ENCODE measurements at places on chromosomes 1 and 21.
A peak's percentile ranks its signal among the peaks of the same experiment; 100 is the strongest.

GRCh38 chr1:175871647-175872046 lies 128.3 kb upstream of the TNR start:
- no peak for DNase-seq

DNA sequence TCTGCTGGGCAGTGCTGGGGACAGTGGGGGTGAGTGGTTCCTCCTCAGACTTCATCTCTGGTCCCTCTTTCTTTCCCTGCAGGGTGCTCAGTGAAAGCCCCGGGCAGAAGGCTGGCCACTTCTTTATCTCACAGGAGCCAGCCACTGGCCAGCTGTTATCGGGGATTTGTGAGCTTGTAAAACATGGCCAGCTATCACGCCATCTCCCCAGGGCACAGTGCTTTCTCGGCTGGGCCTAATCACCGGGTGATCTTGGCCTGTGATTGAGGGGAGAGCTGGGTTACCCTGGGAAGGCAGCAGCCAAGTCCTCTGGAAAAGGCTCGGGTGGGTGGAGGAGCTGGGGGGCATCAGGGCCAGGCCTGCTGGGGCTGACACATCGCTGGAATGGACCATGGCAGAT lies 83.0 kb downstream of the IGSF21 start:
- no peak for DNase-seq

DNA sequence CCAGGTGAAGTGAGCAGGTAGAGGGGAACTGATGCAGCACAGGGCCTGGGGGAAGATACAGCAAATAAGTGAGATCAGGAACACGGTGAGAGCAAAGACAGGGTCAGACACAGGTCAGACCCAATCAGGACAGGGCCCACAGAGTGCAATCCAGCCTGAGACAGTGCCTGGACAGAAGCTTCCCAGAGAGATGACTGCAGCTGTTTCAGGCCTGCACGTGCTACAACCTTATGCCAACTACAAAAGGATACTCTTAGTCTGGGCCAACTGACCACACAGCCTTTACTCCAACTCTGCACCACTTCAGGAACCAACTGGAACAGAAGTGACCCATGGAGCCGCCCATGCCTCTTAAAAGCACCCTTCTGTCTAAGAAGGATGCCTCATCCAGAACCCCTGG lies 228.0 kb downstream of the TOMM20 start:
- no peak for DNase-seq

GRCh38 chr1:44855742-44856141 lies 12.7 kb upstream of the PTCH2 start:
- no peak for DNase-seq

- DNase-seq: no peak
These were observed 86.5 kb downstream of the VPS13D start for GRCh38 chr1:12316331-12316730.

GRCh38 chr1:84166797-84167196 lies 22.7 kb downstream of the PRKACB start:
- DNase-seq: no peak

DNA sequence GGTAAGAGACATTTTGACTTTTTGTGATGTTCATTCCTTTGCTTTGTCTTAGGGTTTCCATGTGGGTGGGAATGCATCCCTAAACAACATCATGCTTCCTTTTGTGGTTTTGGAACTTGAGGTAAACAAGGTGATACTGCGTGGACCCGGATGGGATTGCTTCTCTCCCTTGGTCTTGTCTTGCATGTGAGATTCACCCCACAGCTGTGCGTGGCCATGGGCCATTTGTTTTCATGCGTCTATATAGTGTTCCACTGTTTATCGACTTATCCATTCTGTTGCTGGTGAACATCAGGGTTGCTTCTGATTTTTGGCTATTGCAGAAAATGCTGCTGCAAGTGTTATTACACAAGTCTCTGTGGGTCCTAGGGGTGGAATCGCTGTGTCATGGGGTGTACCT lies 21.1 kb downstream of the CRYAA start:
- no peak for DNase-seq

- DNase-seq: no peak
These were observed 15.7 kb downstream of the PATJ start for GRCh38 chr1:61757950-61758349.

DNA sequence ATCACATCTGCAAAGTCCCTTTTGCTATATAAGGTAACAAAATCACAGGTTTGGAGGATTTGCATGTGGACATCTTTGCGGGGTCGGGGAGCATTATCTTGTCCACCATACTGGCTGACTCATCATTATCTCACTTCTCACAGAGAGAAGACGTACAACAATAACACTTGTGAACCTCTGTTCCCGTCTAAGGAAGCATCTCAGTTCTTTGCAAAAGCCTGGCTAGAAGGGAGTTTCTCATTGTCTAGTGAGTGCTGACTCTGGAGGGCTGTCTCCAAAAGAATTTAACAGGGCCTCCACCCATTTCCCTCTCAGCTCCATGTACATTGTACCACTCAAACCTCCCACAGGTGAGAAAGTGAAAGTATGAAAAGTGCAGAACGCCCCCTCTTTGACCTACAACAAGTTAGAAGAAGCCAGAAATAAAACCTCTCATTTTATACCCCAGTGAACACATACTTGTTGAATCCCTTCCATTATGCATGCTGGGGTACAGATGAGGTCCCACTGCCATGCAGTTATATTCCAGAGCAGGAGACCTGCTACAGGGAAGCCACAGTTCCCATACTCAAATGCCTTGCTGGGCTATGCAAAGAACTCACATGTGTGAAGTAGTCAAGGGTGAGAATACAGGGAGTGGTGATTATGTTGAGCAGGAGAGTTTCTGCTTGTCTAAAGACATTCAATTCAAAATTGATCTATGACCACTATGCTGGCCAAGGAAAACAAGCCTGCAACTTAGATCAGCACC lies 121.7 kb upstream of the PRDX6 start:
- no peak for DNase-seq

- DNase-seq: no peak
These were observed 24.7 kb downstream of the LYST start for GRCh38 chr1:235841938-235842545.

DNA sequence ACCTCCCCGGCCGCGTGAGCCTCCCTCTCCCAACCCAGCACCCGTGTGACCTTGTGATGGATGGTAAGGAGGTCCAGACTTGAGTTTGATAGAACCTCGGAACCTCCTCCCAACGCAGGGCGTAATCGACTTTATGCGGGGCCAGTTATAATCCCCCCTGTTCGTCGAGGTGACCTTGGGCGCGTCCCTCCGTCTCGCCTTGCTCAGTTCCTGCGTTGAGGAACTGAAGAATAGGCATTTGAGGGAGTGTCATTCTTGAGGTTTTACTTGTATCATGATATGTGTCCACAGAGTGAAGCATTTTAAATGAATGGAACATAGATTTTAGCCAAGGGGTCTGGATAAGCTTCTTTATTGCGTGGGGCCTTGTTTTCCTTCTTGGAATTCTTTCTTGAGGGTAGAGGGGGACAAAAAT lies 433 bp downstream of the TIMM17A start:
- DNase-seq: no peak

GRCh38 chr1:111751906-111752575 lies 3.7 kb upstream of the DDX20 start:
- no peak for DNase-seq

DNA sequence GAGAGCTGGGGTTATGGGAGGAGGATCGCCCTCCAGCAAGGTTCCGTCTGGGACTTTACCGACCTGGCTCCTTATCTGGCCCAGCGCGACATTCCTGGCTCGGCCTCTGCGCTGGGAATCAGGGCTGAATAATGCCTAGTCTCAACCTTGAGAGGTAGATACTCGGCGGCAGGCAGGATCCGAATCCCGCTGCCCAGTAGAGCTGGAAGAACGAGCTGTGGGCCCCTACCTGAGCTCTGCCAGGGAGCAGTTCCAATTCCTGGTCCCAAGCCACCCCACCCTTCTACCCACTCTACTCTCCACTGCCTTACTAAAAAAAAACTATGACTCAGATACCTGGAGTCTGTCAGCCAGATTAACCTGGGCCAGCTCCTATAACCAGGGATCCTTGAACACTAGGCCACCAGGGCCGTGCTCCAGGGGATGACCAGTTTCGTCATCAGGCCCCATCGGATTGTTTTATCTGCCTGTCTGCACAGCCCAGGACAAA lies 53.6 kb downstream of the RHBG start:
- no peak for DNase-seq

DNA sequence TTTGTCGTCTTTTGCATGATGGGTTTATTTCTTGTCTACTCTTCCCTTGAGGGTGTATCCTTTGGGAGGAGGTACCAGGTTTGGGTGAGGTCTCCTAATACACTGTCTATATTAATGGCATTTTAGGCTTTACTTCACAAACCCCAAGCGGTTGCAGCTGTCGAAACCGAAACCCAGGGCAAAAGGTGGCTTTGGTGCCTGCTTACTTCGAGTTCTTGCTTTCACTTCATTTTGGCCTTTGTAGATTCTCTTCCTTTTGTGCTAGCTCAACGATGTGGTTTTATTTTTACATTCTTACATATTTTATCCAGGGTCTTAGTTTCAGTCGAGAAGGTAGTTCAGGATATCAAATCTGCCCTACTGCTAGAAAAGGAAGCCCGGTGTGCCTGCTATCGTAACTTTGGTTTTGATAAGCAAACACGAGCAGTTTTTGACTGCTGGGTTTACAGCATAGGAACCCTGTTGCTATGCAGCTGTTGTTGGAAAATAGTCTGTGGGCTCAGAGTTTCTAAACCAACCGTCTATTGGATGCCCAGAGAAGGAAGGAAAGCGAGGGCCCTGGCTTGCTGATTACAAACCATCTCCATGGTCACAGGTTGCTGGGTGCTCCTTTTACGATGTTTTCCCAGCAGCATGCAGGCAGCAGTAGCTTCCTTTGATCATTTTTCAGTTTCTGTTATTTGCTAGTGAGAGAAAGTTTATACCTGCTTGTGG lies 9.8 kb upstream of the TSPAN2 start:
- peak; percentile 31 for DNase-seq

- no peak for DNase-seq
These were observed 124.6 kb downstream of the KIF26B start for GRCh38 chr1:245279346-245279745.

GRCh38 chr1:23897083-23897482 lies 16.1 kb downstream of the CNR2 start:
- DNase-seq: no peak

- no peak for DNase-seq
These were observed 274.0 kb upstream of the TMPRSS15 start for GRCh38 chr21:18677632-18678031.

- no peak for DNase-seq
These were observed 9.8 kb downstream of the GREM2 start for GRCh38 chr1:240602189-240602588.

DNA sequence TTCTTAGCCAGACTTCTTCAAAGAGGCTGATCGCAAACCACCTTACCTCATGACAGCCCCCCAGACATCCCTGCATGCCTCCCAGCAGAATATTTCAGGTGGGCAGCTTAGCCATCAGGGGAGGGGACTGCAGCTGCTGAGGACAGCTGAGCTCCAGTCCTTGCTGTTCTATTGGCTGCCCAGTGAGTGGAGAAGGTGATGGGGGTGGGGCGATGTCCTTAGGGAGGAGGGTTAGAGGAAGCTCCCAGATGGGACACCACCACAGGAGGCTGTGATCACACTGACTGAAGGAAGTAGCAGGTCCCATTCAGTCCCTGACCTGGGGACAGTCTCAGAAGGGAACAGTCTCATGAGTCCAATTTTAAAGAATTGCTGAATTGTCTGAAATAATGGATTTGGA lies 38.3 kb downstream of the GJA5 start:
- no peak for DNase-seq

DNA sequence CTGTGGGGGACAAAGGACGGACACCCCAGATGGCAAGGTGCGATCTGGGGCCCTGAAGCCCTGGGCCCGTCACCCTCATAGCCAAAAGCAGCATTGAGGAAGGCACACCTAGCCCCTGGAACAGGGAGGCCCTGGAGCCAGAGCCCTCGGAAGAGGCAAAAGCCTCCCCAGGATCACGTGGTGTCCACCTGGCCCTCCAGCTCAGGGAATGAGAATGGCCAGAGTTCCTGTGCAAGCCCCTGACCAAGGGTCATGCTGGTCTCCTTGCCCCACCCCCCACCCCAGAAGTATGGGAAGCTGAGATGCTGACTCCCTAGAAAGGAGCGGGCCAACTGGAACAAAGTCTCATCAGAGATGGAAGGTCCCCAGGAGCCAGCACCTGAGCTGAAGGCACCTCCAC lies 1.0 kb upstream of the PDZK1IP1 start:
- DNase-seq: no peak

DNA sequence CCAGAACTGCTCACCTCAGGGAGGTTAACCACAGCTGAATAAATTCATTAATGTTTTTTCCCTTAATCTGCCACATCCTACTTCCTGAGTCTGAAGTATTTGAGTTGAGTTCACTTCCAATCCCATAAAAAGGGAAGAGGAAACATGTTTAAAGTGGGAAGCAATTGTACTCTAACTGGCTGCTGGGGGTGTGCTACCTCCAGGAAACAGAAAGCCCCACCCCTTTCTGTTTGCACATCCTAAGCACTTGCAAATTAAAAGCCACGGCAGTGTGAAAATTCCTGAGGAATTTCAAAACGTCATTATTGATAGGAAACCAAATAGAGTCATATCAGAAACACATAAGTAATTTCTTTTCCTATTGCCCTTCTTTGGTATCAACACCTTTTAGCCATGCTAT lies 307.0 kb upstream of the NR5A2 start:
- DNase-seq: no peak

- DNase-seq: no peak
These were observed 147.8 kb downstream of the TNFSF18 start for GRCh38 chr1:172902861-172903381.

- no peak for DNase-seq
These were observed 175.3 kb upstream of the KIAA0040 start for GRCh38 chr1:175367896-175368295.

DNA sequence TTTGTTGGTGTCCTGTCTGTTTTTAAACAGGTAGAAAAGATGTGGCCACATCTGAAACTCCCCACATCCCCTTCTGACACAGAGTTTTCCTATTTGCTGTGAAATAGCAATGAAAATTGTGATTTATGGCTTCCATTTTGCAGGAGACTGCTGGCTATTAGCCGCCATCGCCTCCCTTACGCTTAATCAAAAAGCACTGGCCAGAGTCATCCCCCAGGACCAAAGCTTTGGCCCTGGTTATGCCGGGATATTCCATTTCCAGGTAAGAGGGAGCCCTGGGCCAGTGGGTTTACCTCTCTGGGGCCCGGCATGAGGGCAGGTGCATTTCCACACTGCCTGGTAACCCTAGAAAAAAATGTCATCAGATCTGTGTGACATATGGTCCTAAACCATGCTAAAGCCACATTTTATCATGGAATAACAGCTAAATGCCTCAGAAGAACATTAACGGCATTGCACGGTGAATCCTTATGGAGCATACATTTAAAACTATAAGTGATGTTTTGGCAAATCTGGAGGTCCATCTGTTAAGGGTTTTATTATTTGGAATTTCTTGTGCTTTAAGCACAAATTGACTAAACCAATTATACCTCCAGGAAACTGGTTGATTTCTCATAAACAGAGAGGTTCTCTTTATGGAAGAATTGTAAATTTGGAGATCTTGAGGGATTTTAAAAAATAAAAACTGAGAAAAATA lies 12.3 kb downstream of the CAPN9 start:
- DNase-seq: no peak

- DNase-seq: no peak
These were observed 34.7 kb downstream of the TUFT1 start for GRCh38 chr1:151574575-151575529.

GRCh38 chr1:53683986-53684740 lies 54.8 kb downstream of the GLIS1 start:
- no peak for DNase-seq
